Midbrain (tissue), 1 donor: ENCODE measurements at places on chromosomes 4 and X.
A peak's percentile ranks its signal among the peaks of the same experiment; 100 is the strongest.

DNA sequence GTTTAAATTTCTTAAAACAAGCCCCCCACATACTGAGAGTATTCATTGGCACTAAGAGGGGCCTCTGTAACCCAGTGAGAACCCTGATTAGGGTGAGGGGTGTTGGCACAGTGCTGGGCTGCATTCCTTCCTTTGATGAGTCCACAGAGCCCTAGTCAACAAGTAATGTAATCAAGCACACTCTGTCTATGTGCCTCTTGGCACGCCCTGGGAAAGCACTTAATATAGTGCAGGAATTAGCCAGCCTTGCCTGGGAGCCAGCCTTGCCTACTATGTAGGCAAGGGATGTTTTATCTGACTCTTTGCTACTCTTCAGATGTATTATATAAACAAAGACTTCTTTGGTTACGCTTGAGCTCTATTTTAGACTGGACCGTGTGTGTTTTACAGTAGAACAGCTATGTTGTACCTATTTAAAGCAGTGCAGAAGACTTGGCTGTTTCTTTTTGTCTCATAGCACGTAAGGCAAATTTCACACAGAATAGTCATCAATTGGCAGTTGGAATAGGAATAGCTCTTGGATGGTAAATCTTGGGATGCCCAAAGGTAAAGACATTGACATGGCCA is 64.3 kb downstream of the FRAS1 start:
- DNase-seq = no peak

DNA sequence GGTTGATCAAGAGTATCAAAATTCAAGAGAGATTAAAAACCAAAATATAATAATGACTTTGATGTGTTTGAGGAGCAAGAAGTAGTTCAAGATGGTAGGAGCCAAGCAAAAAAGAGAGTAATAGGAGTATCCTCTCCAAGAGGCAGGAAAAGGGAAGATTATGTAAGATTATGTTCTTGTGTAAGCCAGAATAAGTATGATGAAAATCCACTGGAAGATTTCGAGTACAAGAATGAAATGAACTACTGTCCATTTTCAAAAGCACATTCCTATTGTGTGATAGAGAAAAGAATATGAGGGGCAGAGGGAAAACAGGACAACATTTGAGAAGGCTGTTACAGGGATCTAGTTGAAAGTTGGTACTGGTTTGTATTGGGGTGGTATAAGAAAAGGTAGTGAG is 659.6 kb upstream of the INTU start:
- DNase-seq = no peak

GRCh38 chrX:69131886-69132285 is 33.4 kb downstream of the PJA1 start:
- DNase-seq = no peak

- DNase-seq = no peak
Observed at GRCh38 chr4:129110931-129111330, 15.0 kb downstream of the C4orf33 start.

GRCh38 chr4:138401334-138401733 is 159.2 kb upstream of the SLC7A11 start:
- peak; percentile 8 for DNase-seq

DNA sequence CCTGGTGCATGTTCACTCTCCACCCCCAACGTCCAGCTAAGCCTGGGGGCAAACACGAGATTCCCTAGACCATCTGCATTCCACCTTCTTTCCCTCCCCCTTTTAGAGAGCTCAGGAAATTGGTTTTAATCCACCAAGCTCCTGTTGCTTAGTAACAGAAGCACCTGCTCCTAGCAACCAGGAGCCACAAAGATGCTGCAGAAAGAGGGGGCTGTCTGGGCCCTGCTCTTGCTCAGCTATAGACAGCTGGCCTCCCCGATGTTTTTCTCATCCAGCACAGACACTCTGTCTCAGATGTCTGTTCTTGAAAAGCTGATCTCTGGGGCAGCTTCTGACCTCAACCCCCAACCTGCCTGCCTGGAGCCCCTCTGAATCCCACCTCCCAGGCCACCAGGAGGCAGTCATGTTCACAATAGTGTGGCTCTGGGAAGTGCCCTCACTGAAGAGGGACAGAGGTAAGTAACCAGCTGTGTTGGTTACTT is 71.5 kb downstream of the SLC16A2 start:
- no peak for DNase-seq

DNA sequence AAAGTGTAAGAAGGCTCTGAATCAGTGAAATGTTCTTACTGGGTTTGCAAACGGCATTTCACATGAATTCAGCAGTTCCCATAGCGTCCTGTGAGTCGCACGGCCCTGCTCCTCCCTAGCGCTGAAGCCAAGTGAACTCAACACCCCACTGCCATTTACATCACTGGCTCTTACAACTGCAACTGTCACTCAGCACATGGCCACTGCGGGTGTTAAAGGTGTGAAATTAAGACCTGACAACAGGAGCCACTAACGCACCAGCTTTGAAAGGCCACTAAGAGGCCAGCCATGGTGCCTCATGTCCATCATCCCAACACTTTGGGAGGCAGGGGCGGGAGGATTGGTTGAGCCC is 31.7 kb downstream of the RNF212 start:
- DNase-seq = no peak

DNA sequence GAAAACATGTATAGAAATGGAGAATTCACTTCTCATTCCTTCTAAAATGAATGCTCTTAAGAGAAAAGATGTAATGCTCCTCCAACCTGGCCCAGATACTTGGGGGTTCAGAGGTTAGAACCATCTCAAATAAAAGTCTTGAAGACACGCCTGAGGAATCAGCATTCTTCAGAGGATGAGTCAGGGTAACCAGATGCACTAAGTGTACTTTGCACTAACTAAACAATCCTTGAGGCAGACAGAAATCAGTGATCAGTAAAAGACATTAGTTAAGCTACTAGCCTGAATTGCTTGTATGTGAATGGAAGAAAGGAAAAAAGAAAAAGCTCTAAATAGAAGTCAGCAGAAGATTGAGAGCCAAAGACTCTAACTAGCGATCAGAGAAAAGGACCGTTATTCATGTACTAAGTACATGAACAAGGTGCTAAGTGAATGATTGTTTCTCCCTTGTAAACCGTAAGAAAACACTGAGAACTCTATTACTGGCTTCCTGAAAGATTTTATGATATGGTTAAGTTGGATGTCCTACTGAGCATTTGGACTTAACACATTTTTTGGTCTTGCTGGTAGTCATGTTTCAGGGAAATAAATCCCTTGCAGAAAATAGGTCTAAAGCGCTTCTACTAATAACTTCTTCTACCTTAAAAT is 738.3 kb downstream of the STPG2 start:
- no peak for DNase-seq

- DNase-seq = no peak
Observed at GRCh38 chrX:40671126-40671525, 23.8 kb upstream of the CXorf38 start.
